Adrenal gland (tissue), 19 donors: ENCODE measurements at places on chromosomes 1 and 21. TPM values are rescaled to one million over a fixed set of nuclear protein-coding genes. Genes with fewer than 3 reads are reported as not detected.

DNA sequence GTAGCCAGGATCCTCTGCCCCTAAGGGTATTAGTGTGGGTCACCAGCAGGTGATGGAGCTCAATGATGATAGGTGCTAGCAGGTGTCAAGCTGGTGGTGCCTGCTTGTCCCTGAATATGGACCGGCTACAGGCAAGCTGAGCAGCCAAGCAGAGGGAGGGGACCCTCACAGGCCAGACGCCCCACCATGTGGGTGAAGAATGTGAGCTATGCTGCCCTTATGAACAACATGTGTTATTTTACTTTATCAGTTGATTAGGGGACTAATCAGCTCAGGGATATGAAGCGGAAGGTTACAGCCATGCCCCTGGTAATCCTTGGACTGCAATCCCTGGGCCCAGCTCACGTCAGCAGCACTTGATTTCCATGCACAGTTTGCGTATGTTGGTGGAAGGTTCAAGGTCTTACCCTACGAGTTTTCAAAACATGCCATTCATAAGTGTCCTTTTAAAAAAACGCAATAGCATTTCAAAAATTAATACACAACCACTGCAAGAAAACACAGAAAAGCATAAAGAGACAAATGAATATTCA is 106.0 kb downstream of the CDC7 start:
- H3K27me3 ChIP-seq = no peaks in the 10 kb centered on the region
- no peaks in the 10 kb centered on the region for H3K36me3 ChIP-seq
- no peaks in the 10 kb centered on the region for H3K4me1 ChIP-seq
- H3K27ac ChIP-seq = no peak overlapping the region

DNA sequence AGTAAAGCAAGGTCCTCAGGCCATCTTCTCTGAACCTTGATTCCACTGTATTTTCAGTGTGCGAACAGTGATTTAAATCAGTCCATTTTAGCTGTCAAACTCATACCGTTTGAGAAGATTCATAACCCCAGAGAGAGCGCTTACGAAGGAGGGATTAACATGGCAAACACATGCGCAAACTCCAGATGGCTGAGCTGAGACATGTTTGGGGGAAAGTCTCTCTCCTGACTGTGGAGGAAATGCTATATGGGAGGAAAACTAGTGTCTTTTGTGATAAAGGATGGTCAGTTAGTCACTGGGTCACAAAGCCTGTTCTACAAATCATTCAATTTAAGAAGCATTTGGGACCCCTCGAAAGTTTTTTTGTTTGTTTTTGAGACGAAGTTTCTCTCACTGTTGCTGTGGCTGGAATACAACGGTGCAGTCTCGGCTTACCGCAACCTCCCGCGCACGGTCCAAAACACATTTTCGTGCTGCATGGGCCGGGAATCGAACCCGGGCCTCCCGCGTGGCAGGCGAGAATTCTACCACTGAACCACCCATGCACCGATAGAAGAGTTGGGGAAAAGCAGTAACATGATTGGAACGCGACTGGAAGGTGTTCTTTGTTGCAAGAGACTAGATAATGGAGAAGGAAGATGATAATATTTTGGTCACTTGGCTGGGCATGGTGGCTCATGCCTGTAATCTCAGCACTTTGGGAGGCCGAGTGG is 58.4 kb upstream of the CXADR start:
- H3K27me3 ChIP-seq = no peaks in the 10 kb centered on the region
- H3K4me3 ChIP-seq = no peak overlapping the region
- H3K36me3 ChIP-seq = no peaks in the 10 kb centered on the region
- peaks cover 5% of the 10 kb centered on the region for H3K4me1 ChIP-seq
- H3K27ac ChIP-seq = peak overlapping the region; percentile 36

DNA sequence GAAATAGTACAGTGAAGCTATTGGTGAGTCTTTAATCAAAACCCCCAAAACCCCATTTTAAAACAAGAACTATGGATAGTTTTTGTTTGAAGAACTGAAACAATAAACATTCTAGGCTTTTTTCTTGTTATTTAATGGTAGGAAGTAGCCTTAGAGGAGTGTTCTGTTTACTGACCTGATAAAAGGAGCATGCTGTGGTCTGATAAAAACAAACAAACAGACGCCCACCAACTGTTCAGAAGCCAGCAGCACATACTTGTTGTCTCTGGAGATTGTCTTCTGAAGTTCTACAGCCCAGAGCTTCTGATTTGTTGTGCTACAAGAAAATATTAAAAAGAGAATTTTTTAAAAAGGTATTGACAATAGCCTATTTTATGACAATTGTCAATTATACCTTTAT is 54.1 kb upstream of the CFAP298 start:
- H3K27me3 ChIP-seq = no peaks in the 10 kb centered on the region
- peaks cover 40% of the 10 kb centered on the region for H3K36me3 ChIP-seq
- DNase-seq = no peak
- H3K27ac ChIP-seq = no peak overlapping the region

- H3K27ac ChIP-seq = peak overlapping the region; percentile 96
- no peak for DNase-seq
- peaks cover 51% of the 10 kb centered on the region for H3K4me1 ChIP-seq
- H3K36me3 ChIP-seq = no peaks in the 10 kb centered on the region
- H3K27me3 ChIP-seq = no peaks in the 10 kb centered on the region
- no peak overlapping the region for H3K4me3 ChIP-seq
Measured at GRCh38 chr1:55213885-55214211, 1.3 kb downstream of the USP24 start.

Gene FCGR3B
- 0.85 TPM for total RNA-seq
